ENCODE measurements at places on chromosomes 12 and 14.

DNA sequence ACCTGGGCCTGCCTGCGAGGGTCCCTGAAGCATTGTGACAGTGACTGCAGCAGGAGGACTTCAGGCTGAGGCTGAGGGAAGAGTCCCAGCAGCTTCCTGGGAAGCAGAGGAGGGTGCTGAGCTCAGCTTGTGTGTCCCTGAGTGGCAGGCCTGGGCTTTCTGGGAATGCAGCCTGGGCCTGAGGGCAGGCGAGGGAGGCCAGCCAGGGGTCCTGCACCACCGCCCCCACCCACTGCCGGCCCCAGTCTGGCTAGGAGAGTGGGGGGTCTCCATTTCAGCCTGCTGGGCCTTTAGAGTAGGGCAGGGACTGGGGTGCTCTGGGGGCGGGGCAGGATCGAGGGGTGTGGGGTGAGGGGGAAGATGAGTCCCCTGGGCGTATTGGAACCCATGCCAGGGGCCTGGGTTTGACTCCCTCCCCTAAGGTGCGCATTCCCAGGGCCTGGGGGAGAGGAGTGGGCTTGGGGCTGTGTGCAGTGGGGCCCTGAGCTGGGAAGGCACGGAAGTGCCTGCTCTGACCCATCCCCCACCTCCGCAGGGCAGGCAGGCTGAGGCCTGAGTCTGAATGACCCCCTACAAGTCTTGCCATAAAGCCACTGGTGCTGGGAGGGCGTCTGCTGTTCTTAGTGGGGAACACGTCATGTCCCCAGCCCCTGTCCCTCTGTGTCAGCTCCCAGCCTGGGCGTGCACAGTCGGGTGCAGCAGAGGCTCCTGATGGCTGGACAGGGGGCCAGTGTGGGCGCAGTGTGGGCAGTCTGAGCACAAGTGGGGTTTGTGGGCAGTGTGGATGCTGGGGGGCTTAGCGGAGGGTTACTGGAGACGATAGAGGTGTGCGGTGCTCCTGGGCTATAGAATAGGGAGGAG, 46.4 kb downstream of the KRT80 start:
- DNase-seq, result no peak

DNA sequence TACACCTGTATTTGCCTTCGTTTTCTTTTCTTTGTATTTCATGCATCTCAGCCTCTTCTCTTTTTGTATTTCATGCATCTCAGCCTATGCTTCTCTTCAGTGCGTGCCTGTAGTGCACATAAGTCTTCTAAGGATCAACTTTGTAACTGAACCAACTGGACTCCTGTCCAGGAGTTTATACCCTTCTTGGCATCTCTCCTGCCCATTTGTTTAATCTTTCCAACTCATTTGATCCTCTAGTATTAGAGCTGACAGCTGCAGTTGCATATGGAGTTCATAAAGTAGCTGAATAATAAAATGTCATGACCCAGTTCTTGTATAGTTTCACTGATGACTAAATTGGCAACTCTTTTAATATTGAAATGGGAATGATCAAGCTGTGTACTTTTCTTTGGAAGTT, 89.7 kb downstream of the FGD4 start:
- peak; percentile 68 for DNase-seq

GRCh38 chr12:81208187-81208911, 130.5 kb downstream of the ACSS3 start:
- no peak for DNase-seq

DNA sequence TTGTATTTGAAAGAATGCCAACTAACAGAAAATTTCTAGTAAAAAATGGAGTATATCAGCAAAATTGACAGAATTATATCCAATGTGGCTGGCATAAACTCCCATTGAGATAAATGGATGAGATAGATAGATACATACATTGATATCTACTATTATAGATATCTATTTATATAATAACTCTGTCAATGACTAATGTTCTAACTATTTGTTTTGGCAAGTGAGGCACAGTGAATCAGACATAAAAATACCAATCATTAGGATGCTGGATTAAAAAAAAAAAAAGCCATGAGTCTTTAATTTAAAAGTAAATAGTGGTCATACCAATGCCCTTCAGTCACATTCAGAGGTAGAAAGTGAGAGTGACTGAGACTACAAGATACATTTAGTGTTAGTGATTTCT, 33.7 kb upstream of the GLIPR1 start:
- DNase-seq, result peak; percentile 48

- no peak for DNase-seq
These were observed 196.2 kb upstream of the ALG10 start for GRCh38 chr12:33825986-33826602.

DNA sequence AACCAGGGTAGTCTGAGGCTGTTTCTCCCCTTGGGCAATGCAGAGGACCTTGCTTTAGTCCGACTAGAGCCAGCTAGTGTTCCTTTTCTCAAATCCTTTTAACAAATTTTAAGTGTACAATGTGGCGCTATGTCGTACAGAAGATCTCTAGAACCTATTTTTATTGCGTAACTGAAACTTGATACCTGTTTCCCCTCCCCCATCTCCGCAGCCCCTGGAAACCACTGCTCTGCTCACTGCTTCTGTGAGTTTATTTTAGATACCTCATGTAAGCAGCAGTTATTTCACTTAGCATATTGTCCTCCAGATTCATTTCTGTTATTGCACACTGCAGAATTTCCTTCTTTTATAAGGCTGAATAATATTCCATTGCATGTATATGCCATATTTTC, 1092.3 kb downstream of the AACS start:
- DNase-seq, result no peak

- no peak for DNase-seq
These were observed at the start of gene CD27 for GRCh38 chr12:6444704-6445688. Gene CD27, plus strand, starts transcription at chr12:6444955. Its CDS starts 141 bp downstream, at chr12:6445096.
